ENCODE measurements at places on chromosomes 2 and 18. TPM values are rescaled to one million over a fixed set of nuclear protein-coding genes. Genes with fewer than 3 reads are reported as not detected.

DNA sequence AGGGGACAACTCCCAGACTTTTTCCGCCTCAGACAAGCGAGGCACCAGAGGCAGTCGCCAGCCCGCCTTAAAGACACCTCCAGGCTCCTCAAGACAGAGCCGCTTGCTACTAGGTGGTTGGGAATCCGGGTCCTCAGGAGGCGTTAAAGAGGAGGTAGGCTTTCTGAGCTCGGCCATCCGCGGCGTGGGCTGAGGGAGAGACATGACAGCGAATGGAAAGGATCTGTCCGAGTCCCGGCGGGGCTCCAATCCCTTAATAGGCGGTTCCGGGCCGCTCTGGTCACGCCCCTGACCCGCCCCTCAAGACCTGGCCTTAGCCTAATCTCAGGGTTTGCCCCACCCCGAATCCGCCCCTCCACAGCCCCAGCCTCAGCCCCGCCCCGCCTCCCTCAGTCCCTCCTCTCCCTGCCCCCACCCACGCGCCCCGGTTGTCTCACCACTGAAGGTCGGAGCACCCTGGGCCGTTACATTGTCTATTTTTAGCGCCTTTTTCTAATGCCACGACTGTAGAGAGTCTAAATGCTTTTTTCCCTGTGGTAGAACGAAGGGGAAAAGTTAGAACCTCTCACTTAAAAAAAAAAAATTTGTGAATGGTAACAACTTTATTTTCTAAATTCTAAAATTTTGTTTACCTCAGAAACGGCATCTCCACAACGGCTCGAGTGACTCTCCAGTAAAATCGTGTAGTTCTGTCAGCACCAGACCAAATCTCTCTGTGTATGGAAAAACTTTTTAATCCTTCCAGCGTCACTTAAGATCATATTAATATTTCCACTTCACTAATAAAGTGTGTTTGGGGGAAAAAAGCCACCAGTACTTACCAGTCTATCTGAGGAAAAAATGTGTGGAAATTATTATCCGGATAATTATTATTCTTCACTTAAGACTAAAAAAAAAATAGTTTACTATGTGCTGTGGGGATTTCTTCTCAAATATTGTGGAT lies at the start of gene RAD51AP2:
Gene RAD51AP2 (minus strand): TSS at position 229 of the 943 bp plus-strand sequence. CDS start 25 bp downstream, at position 204.
- DNase-seq, result peak; percentile 60

DNA sequence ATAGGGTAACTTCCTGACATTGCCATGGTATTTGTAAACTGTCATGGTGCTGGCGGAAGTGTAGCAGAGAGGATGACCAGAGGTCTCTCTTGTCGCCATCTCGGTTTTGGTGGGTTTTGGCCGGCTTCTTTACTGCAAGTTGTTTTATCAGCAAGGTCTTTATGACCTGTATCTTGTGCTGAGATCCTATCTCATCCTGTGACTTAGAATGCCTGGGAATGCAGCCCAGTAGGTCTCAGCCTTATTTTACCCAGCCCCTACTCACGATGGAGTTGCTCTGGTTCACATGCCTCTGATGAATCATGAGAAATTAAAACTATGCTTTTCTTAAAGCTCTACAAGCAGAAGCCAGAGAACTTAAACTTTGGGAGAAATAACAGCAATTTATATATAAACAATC lies 12.7 kb upstream of the NFU1 start:
- no peak for DNase-seq

REG3G gene
- not detected for total RNA-seq

- DNase-seq, result no peak
Observed at GRCh38 chr2:189091253-189091652, 88.3 kb downstream of the COL5A2 start.

GRCh38 chr2:197931661-197932312 lies 127.4 kb downstream of the PLCL1 start:
- no peak for DNase-seq

Data from activated CD8-positive, alpha-beta T cell treated with anti-CD3 and anti-CD28 coated beads for 36 hours (primary cell).